GM12891 (cell line): ENCODE measurements at places on chromosomes 5 and 9.

DNA sequence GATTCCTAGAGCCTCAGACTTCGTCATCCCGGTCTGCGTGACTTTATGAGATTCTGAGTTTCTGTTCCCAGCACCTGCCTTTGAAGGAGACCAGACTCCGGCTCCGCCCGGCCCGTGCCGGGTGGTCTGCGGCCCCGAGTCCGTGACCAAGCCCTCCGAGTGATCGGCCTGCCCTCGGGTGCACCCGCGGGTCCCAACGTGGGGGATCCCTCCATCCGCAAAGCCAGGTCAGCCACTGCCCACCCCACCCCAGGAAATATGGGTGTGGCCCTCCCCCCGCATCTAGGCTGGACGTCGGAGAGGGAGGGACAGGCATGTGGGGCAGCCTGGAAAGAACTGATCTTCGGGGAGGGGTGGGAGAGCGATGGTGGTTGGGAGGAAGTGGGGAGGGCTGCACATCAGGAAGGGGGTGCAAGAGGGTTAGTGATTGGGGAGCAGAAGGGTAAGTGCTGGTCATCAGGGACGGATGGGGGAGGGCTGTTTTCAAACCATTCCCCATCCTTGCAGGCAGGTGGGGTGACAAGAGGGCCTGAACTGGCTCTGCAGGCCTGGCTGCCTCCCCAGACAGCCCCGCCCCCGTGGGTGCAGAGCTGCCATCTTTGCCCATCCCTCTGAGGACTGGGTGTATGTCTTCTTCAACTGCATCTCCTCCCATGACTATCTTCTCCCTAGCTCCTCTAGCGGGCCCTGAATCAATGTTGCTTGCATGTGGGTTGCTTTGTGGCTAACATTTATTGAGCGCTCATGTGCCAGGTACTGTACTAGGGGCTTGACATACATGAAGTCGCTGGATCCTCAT lies 747 bp downstream of the LRSAM1 start:
- peak; percentile 42 for DNase-seq

- DNase-seq, result no peak
Measured at GRCh38 chr9:78884611-78885150, 587.8 kb downstream of the PSAT1 start.

DNA sequence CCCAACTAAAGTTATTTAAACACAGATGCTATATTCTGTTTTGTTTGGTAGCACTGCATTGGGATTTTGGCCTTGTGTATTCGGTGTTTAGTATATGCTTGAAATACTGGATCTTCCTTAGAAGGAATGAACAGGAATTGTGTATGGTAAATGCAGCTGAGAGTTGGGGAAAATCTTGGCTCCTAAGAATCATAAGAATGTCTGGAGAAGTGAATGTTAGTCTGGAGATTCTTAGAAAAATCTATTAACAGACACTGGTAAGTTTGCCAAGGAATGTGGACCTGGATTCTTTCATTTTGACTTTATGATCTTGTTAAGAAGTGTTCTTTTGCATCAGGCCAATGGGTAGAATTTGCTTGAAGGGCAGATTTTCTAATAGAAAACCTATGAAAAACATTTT lies 38.9 kb downstream of the SNX30 start:
- no peak for DNase-seq

DNA sequence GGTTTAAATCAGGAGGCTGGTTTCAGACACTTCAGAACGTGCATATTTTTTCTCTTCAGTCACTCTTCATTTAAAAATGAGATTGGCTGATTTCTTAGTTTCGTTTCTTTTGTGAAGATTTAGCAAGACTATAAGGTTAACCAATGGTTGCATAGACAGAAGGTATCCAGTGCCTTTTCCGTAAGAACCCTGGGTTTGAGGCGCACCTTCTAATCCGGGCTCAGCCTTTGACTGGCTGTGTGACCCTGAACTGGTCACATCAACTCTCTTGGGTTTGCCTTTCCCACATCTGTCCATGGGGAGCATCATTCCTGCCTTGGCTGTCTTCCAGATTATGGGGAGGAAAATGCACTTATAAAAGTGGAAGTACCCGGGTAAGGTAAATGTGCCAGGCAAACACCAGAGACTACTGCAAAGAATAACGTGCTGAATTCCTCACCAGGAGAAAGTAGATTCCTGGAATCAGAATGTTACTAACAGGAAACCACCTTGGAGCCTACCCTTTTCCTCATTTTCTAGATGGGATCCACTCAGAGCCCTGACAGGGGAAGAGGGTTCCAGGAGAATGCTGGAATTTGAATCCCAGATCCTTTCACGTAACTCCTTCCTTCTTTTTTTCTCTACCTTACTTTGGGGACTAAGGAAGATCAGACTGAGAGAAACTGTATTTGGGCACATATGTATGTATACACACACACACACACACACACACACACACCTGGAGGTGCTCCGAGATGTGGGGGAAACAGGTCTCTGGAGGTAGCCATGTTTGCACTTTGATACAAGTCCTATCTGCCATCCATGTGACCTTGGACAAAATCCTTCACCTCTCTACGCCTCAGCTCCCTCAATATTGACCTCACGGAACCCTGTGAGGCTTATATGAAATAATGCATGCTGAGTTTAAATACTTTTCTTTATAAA lies 6.8 kb downstream of the HAND1 start:
- DNase-seq, result no peak

GRCh38 chr5:155125551-155126095 lies 112.1 kb downstream of the KIF4B start:
- DNase-seq, result no peak

DNA sequence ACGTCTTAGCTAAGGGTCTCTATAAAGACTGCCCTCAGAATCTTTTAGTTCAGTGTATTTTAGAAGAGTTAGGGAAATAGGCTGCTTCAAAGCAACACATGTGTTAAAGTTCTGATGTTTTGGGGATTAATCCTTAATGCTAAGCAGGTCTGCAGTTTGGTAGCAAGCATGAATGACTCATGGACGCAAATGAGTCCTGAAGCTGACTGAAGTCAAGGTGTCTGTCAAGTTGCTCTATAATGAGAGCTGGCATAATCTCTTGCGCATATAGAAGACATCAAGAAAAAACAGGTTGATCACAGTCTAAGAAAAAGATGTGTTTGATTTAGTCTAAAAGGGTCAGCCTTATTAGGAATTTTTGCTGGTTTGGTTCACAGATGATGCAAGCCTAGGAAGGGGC lies 630.1 kb downstream of the CDH12 start:
- DNase-seq, result no peak

GRCh38 chr5:86864051-86864450 lies 246.3 kb downstream of the COX7C start:
- DNase-seq, result no peak

DNA sequence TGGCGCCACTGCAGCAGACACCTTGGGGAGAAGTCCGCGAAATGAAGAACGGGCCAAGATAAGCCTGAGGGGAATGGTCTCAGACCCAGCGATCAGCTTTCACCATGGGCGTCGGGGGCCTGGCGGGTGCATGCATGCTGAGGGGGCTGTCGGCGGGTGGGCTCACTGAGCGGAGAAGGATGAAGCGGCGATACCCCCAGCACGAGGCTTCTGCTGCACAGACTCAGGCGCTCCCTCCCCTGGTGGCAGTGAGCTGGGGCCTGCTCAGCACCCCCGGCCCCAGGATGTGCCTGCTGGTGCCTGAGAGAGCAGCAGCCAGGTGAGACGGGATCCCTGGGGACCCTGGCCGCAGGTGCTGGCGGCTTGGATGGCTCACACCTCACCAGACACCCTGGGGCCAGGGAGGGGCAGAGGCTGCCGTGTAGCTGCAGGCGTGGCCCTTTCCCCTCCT lies 31.2 kb downstream of the CEP72 start:
- peak; percentile 59 for DNase-seq

GRCh38 chr9:109028457-109028856 lies 15.2 kb upstream of the CTNNAL1 start:
- no peak for DNase-seq

- DNase-seq, result no peak
Measured at GRCh38 chr5:157855404-157855994, 3.4 kb downstream of the CLINT1 start.

GRCh38 chr5:99019812-99020697 lies 91.2 kb upstream of the CHD1 start:
- DNase-seq, result no peak

DNA sequence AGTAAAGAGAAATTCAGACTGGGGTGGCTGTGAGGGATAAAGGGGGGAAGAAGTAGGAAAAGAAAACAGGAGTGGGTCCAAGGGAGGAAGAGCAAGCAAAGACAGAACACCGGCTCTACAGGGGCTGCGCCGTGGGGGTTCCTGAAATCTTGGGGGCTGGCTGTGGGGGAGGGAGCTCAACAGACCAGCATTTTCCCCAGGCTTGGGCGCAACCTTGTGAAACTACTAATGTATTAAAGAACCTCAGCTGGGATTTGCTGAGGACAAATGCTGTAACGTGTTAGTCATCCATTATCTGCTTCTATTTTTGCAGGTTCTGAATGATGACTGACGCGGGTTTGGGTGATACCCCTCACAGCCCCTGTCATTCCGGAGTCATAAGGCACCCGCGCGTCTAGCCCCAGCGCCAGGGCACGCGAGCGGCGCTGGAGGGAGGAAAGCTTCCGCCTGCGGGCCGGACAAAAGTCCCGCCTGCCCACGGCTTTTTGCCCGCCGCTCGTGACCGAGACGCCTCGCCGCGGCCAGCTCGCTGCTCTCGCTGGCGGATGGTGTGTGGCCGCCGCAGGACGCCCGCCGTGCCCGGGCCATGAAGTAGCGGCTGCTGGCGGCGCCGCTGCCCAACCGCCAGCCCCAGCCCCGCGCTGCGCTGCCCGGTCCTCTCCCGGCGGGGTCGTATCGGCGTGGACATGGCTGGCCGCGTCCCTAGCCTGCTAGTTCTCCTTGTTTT lies 110.6 kb downstream of the PAM start:
- peak; percentile 17 for DNase-seq

- DNase-seq, result no peak
Measured at GRCh38 chr9:120464176-120464886, 115.6 kb downstream of the CDK5RAP2 start.

DNA sequence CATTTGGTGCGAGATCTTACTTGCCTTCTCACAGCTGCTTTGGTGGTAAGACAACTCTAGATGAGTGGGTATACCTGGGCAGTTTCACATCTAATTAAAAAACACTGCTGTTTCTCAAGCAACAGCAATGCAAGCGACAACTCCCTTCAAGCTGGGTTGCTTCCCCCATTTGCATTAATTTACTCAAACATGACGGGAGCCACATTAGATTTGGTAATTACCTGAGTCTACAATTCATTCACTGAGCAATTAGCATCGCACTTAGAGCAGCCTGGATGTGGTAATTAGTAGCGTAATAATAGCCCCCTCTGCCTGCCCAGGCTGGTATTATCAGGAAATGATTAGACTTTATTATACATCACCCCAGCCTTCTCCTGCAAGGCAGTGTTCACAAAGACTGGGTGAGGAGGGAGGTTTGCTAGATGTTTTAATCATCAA lies 73.4 kb downstream of the FBXO38 start:
- no peak for DNase-seq

DNA sequence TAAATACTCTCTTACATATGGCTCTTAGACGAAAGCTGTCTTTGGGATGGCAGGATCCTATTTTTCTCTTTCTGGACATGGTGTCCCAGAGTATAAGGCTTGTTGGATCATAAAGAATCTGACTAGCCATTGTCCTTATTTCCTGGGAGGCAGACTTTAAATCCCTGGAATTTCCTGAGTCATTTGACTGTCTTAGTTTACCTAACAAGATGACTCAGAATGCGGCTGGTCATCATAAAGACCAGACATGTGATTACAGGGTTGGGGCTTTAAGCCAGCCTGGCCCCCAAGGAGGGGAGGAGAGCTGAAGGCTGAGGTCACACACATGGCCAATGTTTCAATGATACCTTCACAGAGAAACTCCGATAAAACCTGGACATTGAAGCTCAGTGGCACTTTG lies 37.2 kb downstream of the FAM240B start:
- DNase-seq, result no peak

DNA sequence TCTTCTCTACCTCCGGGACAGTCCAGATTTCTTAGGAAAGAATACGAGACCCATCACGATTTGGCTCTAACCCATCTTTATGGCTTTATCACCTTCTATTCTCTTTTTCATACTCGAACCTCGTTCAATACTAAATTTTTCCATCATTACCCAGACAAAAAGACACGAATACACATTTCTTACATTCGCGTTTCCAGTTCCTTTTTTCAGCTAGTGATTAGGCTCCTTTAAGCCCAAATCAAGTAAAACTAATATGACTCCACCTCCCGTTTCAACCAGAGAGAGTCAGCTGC lies 506 bp downstream of the ZBTB6 start:
- no peak for DNase-seq

DNA sequence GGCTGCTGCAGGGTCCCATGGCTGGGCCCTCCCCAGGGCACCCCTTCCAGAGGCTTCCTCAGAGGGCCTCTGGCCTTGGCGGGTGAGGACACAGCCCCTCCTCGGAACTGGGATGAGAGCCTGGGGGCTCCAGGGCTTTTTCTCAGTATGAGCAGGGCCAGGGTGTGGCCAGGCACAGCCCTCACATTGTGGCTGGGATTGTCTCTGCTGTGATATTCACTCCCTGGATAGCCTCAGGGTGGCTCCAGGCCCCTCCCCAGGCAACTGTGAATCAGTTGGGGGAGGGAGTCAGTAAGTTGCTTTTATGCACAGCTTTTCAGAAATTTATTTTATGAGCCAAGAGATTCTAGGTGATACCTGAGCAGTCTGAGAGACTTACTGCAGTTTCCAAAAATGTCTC lies 135.7 kb downstream of the CACNA1B start:
- no peak for DNase-seq

DNA sequence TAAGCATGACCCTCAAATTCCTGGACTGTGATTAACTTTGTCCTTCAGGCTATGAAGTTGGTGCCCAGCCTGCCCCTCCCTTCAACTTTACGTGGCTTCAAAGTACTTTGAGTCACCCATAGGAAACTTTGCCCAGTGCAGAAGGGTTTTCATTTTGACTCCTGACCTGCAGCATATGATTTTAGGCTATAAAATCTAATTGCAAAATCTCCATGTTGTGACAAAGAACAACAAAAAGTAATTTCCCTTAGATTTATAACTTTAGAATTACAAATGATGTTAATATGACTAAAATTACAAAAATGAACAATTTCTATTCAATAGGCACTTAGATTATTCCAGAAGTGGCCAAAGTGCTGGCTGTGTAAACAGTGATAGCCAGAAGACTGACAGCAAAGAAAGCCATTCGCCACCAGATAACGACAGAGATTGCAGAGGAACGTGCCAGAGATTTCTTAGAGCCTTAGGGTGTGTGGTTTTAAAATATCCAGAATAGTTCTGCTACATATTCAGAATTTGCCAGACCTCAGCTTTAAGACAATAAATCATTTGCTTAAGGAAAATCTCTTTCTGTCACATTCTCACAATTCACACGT lies 197.4 kb downstream of the SEMA5A start:
- DNase-seq, result no peak
